ENCODE measurements at places on chromosomes 2 and 18.
A peak's percentile ranks its signal among the peaks of the same experiment; 100 is the strongest.

DNA sequence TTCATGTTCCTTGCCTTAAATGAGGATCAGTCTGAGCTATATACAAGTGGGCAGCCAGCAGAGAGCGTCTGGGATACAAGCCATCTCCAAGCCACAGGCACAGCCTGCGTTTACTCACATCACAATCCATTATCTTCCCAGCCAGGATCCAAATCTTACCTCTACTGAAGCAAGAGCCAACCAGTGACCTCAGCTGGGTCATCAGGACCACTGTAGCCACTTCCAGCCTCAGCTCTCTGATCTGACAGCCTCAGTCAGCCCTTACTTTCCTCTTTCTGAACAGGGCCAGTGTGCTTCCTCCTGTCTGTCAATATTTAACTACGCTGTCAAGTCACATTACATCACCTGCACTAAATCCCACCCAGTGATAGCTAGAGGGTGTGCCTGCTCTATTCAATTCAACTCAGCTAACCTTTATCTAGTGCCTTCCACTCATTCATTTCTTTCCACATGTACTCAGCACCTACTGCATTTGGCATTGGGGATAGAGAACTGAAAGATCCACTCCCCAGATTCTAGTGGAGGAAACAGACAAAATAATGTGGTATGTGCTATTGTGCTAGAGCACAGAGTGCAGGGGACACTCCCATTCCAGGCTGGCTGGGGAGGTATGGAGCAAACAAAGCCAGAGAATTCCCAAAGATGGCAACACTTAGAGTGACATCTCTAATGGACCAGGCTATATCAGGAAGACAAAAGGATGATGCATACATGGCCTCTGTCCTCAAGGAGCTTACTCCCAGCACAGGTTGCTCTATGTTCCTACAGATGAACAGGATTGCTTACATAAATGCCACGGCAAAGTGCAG is 146.5 kb downstream of the NCKAP5 start:
- peak; percentile 51 for DNase-seq

- DNase-seq: no peak
Measured at GRCh38 chr2:98736464-98736889, 5.5 kb upstream of the MGAT4A start.

- DNase-seq: no peak
Measured at GRCh38 chr2:217685255-217685605, 317.6 kb downstream of the TNS1 start.

- DNase-seq: no peak
Measured at GRCh38 chr2:134501476-134502091, 217.2 kb downstream of the TMEM163 start.

DNA sequence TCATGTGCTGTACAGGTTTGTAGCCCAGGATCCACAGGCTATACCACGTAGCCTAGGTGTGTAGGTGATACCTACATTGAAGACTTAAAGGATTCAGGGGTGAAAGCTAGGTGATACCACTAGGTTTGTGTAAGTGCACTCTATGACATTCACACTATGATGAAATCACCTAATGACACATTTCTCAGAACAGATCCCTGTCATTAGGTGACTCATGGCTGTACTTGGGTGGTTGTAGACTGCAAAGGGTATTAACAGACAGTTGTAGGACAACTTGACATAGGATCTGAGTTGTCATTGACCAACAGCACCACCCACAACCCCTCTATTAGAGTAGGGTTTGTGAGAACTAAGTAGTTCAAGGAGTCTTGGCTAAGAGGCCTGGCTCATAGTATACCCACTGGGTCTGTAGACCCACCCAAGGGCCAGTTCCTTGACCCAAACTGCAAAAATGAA is 27.7 kb upstream of the SMCHD1 start:
- DNase-seq: no peak

GRCh38 chr2:85794491-85795121 is 40.8 kb downstream of the ATOH8 start:
- no peak for DNase-seq

GRCh38 chr2:152223977-152224376 is 48.4 kb upstream of the STAM2 start:
- DNase-seq: no peak

- DNase-seq: peak; percentile 78
Measured at GRCh38 chr18:24949908-24950307, 402.1 kb downstream of the ZNF521 start.
